ENCODE measurements at places on chromosomes 1 and 21.
A peak's percentile ranks its signal among the peaks of the same experiment; 100 is the strongest.

- DNase-seq = no peak
Observed at GRCh38 chr21:38842079-38842478, 36.4 kb downstream of the ETS2 start.

GRCh38 chr1:89884718-89885596 lies 64.1 kb downstream of the LRRC8D start:
- no peak for DNase-seq

DNA sequence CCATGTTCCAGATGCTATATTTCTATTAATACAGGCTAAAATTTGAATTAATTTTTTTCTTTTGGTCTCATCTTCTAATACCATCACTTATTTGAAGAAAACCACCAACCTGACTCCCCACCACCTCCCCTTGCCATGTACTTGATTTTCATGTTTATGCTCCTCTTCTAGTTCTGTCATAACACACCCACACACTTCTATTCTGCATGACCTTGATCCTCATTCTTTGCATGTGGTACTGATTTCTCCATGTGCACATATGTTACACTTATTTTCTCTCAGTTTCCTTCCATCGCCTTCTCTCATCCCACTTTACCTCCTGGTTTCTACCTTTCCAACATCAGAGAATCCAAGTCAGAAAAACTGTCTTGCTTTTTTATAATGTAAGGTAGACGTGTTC lies 78.9 kb upstream of the ARID1A start:
- DNase-seq = no peak

DNA sequence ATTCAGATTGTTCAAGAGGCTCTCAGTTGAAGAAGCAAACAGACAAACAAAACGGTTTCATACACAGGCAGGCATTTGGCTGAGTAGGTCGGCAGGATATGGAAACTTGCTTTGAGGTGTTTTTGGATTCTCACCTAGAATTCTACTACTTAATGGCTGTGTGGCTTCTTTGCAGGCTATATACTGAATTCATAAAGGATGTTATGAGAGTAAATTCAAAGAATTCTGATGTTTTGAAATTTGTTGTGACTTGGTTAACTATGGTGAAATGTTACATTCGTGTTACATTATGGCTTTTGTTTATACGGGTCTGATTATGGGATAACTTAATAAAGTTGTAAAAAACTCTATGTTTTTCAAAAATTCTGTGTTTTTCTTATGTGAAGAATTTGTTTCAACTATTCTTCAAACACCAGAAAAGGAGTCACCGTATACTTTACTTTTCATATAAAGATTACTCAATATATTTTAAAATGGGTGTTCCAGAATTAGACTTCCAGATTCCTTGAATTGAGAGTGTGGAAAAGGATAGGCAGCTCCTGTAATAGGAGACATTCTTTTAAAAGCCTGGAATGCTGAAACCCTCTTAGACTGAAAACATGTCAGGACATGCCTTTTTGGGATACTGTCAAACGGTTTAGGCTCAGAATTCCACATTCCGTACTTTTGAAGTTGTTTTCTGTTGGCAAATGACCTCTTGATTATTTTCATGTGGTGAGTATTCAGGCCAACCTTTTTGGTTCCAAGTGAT lies 8.2 kb upstream of the IRF2BP2 start:
- DNase-seq = no peak

- peak; percentile 25 for DNase-seq
Observed at GRCh38 chr1:90402893-90403849, 313.9 kb downstream of the BARHL2 start.

DNA sequence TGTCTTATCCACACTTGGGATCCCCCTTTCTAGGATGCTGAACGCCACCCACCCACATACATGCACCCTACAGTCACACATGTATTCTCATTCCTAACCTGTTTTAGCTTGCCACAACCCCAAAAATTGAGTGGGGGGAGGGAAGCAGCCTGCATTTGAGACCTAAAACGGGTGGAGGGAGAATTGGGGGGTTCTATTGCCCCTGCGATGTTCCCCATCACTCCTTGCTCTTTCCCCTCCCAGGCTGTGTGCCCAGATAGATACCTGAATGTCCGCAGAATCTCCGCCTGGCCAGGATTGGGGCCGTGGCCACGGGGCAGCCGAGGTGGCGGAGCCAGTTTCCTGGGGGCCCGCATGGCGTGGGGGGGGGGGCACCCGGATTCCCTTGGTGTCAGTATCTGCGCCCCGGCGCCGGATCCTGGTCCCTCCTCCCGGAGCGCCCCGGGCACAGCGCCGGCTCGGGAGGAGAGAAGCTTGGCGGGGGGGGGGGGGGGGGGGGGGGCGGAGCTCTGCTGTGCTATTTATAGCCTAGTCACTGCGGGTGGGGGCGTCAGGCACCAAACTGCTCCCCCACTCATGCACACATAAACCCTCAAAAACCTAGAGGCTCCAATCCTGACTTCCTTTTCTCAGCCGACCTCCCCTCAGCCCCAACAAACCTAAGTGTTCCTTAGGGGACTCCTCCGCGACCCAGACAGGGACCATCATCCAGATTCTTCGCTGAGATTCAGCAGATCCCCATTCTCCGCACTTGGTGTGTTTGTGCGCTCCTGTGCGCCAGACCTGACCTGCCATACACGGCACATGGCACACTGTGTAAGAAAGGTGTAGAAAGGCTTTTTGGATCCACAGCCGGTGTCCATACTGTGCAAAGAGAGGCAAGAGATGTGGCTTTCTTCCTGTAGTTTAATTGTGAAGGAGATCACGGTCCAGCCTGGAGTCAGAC lies 1.9 kb downstream of the ANKRD34A start:
- peak; percentile 57 for DNase-seq

DNA sequence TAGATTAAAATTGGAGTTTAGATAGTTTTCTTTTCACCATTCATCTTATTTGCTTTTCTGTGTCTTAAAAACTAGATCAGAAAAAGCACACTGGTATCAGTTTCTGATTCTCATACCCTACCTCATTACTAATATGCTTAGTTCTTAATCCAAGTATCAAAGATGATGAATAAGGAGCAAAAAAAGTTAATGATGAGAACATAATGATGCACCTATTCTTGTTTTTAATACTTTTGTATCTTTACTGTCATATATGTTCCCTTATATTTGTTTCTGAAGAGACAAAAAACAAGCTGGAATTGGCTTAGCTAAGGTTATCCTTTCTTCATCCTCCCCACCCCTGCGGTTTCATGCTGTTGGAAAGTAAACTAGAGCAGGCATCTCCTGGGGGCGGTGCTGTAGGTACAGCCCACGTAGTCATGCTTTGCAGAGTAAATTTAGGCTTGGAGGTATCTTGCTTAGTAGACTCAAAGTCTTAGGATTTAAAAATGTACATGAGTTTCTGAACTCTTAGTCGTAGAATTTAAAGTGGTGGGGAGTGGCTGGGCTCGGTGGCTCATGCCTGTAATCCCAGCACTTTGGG lies 16.4 kb downstream of the CNIH4 start:
- DNase-seq = no peak

- no peak for DNase-seq
Observed at GRCh38 chr1:15160626-15161025, 7.1 kb downstream of the TMEM51 start.

DNA sequence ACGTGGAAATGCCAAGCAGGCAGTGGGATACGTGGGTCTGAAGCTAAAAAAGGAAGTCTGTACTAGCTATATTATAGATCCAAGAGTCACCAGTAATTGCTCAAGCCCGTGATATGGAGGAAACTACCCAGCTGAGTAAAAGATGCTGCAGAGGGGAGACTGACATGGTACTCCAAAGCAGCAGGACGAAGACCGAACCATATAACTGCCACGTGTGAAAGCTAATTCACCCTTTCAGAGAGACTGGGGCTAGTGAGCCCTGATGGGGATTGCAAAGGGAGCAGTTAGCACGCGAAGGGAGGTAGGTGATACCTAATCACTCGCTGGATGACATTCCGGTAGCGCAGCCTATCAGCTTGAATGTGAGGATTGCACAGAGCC lies 316 bp downstream of the AP4B1 start:
- no peak for DNase-seq

DNA sequence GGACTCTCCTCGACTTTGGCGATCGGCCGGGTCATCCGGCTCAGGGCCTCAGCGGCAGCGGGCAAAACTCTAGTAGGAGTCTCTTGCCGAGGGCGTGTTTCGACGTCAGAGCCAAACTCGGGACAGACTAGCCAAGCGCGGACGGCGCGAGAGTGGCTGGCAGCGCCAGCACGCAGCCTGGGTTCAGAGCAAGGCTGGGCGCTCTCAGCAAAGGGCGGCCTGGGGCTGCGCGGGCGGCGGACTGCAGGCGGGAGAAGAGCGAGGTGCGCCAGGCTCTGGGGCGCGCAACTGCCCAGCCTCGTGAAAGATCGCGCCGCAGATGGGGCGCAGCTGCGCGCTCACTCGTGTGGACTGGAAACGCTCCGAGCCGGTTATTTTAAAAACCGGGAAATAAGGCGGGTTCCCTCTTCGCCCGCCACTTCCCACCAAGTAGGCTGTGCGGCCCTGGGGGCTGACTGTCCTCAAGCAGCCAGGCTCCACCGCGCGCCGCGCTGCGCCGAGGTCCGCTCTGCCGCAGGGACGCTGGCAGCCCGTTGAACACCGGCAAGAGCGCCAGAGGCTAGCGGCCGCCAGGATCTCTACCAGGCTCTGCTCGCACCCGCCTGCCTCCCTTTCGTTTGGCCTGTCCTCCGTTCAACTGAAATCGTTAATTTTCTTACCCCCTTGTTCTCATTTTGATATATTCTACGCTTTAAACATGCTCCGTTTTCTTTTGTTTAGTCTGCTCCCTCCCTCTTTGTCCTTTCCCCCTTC lies 2.4 kb downstream of the ALX3 start:
- DNase-seq = no peak

DNA sequence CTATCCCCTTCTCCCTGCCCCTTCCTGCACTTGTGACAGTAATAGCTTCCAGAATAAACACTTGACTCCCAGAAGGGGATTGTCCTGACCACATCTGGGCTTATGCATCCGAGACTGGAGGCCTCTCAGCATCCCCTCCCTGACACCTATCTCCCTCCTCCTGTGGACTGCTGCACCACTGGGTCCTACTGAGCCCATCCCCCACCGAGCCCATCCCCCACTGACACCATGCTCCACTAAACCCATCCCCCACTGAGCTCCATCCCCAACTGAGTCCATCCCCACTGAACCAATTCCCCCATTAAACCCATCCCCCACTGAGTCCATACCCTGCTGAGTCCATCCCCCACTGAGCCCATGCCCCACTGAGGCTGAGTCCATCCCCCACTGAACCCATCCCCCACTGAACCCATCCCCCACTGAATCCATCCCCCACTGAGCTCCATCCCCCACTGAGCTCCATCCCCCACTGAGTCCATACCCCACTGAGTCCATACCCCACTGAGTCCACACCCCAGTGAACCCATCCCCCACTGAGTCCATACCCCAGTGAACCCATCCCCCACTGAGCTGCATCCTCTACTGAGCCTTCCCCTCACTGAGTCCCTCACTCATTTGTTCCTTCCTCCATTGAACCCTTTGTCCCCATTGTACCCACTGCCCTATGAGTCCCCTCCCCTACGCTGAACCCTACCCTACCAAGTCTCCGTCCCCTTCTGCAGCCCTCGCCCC lies 5.6 kb downstream of the PDZK1IP1 start:
- no peak for DNase-seq

GRCh38 chr1:13757693-13758092 lies 57.7 kb downstream of the PRDM2 start:
- DNase-seq = no peak

DNA sequence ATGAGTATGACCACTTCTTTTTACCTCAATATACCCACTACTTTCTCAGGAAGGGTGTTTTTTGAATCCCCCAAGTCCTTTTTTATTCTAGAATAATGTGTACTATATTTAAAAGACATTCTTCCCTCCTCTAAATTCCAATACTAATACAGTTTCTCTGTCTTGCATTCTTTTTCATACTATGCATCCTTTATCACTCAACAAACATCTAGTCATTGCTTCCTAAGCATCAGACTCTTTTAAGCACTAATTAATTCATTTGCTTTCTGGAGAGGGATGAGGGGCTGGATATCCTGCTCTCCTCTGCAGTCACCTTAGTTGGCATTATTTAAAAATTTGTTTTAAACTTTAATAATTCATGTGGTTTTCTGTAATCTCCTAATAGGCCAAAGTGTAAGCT lies 838.8 kb downstream of the KCNT2 start:
- DNase-seq = no peak

GRCh38 chr1:245566952-245567351 lies 412.2 kb downstream of the KIF26B start:
- no peak for DNase-seq

DNA sequence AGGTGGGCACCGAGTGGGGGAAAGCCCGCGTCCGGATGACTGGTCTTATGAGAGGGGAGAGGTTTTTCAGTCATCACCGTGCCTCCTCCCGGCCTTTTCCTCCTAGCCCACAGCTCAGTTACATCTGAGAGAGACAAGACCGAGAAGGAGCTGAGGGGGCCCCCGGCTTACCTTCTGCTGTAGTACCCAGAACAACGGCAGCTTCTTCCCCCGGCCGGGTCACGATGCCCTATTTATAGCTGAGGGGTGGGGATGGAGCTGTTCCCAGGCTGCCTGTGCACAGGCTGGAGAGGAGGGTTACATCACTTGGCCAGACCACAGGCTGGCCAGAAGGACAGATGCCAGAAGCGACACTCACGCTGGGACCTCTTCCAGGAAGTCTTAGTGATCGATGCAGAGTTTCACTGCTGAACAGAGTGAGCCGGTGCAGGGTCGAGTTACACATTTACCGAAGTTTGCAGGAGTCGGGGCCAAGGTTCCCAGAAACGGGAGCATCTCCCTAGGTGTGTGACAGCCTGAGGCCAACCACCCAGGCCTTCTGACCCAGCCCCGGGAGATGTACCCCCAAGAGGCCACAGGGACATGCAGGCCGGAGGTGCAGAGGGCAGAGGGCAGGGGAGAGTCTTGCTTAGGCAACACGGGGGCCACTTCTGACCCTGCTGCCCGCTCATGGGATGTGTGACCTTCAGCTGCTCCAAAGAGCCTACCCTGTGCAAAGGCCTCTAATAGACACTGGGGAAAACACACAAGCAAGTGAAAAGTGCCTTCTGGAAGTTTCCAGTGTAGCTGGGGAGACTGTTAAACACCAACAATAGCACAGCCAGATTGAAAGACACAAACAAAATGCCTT lies at the start of gene AGT:
AGT (minus strand) TSS at position 208 of the 850 bp plus-strand sequence. CDS start 3,299 bp downstream, outside the sequence.
- DNase-seq = peak; percentile 71

DNA sequence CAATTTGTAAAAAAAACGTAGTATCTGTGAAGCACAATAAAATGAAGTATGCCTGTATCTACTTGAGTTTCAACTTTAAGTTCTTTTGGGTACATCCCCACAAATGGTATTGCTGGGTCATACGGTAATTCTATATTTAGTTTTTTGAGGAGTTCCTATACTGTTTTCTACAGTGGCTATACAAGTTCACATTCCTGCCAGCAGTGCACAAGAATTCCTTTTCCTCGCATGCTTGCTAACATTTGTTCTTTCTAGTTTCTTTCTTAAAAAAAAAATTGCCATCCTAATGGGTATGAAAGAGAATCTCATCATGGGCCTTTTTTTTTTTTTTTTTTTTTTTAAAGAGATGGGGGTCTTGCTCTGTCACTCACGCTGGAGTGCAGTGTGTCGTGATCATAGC lies 41.9 kb downstream of the UCK2 start:
- no peak for DNase-seq

- peak; percentile 74 for DNase-seq
Observed at GRCh38 chr1:22416555-22417454, 34.8 kb upstream of the ZBTB40 start.

DNA sequence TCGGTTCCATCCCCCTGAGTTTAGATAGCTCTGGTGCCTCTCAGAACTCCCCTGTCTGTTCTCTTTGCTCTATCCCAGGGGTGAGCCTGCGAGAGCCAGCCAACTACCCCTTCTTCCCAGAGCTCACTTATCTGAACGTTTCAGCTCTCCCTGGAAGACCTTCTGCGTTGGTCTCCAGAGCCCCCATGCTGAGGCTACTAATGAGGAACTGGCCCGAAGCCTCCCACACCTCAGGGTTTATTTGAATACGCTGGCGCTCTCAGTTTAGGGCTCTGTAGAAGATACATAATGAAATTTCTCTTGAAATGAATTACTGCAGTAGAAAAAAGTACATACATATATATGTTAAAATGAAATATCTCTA lies 43.5 kb downstream of the TCEANC2 start:
- DNase-seq = no peak

Measured in prostate gland (tissue), 2 donors.